Activated naive CD4-positive, alpha-beta T cell (primary cell): ENCODE measurements at places on chromosomes 13 and 19.

DNA sequence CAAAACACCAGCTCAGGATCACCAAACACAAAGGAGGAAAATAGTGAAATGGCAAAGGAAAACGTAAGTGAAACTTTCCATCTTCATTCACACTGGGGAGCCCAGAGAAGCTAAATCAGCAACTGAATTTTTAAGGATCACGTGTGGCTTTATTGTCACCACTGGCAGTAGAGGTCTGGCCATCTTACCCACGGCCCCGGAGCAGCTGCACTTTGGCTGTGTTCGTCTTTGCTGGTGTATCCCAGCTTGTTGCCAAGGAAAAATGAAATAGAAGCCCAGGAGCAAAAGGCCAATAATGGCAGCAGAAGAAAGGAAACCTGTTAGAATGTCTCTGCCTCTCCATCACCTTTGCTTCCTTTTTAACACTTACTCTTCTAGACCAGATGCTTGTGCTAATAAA, 274.7 kb downstream of the FOXO1 start:
- no peak for DNase-seq

DNA sequence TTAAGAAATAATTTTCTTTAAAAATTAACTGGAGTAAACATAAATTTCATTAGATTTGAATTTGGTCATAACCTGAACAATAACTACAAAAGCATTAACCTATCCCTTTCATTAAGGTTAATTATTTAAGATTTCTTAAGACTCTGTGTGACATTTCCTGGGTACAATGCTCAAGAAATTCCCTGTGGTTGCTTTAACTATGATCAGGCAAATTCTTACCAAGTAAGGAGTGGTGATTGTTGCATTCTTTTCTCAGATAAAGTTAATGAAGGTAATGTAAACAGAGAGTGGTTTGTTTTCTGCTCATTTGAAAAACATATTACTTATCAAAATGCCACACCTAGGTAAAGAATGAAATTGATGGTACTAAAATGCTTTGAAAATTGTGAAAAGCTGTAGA, 114.8 kb upstream of the MIR17HG start:
- DNase-seq: no peak

DNA sequence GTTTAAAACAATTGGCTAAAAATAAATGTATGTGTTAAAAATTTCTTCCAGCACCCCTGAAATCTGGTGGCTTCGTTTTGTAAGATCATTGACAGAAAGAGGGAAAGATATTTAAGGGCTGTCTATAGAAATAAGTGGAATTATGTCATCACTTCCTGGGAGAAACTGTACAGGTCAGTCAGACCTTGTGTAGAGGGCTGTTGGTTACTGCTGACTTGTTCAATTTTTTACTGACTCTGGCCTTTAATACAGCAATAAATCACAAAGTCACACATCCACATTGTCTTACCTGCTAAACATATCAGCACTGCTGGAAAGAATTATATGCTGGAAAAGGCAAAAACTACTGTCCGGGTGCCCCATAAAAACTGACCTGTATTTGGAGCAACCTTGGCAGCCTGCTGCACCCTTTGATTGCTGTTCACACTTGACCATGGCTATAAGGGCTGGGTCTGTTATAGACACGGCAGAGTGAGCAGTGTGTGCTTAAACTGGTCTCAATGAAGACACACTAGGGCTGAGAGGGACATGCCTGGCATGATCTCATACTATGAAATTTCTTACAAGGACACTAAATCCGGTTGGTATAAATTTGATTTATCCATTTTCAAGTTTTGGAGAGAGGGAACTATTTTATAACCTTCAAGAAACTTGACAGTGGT, 162.1 kb downstream of the NHLRC3 start:
- DNase-seq: no peak

DNA sequence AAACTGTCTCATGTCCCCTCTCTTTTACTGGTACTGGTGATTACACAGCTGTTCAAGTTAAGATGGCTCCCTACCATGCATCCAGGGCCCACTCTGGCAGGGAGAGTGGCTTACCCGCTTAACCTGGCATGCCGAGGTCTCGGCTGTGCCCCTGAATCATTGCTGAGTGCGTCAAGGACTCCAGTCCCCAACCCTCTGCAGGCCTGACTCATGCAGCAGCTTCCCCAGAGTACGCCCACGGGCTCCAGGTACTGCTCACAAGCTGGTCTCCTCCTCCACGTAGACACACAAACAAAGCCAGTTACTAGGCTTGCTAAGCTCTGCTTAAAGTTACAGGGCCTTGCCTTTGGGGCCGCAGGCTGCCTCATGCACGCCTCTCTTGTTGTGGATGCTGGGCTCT, 447.4 kb downstream of the COG6 start:
- DNase-seq: peak; percentile 53
